Thoracic aorta (tissue), 2 donors: ENCODE measurements at places on chromosomes 4 and X.

DNA sequence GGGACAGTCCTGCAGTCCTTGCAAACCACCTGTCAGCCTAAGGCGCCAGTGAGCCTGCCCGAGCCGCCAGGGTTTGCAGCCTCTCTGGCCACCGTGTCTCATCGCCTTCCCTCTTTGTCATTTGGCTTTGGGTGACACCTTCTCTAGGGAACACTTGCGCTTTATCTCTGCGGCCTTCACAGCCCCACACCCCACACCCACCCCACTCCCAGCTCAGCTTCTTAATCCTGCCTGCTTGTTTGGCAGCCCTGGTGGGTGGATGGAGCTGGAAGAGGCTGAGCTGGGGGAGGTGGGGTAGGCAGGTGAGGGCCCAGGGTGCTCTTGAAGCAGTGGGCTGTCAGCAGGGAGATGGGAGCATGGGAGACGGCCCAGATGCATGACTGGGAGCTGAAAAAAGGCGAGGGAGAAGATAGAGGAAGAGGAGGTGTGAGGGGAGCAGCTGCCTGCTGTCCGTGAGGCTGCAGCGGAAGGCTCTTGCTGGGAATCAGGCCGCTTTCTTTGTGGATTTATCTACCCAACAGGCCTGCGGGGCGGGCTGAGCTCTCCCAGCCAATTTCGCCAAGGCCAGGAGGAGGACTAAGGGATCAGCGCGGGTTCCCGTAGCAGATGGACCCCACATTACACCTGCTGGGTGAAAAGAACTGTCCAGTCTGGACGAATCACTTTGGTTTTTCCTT lies 97.5 kb upstream of the STOX2 start:
- no peak for DNase-seq

GRCh38 chr4:151876381-151876988 lies 115.7 kb upstream of the GATB start:
- no peak for DNase-seq

DNA sequence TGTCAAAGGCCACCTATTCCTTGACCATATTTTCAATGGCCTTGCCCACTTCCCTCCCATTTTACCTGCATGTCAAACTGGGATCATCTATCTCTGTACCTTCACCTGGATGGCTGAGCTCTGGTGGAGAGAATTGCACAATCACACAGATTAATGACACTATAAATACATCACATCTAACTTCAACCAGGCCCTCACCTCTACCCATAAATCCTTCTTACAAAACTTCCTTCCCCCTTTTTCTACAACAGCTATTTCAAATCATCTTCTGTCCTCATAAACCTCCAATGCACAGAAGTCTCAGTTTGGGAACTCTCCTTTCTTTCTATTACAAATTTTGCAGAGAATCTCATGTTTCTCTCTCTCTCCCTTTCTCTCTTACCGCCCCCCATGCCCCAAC lies 9.2 kb downstream of the PALLD start:
- DNase-seq = no peak

GRCh38 chr4:10971800-10972401 lies 287.3 kb upstream of the CLNK start:
- DNase-seq = no peak

- no peak for DNase-seq
These were observed 257.6 kb downstream of the BCOR start for GRCh38 chrX:39840133-39840532.

DNA sequence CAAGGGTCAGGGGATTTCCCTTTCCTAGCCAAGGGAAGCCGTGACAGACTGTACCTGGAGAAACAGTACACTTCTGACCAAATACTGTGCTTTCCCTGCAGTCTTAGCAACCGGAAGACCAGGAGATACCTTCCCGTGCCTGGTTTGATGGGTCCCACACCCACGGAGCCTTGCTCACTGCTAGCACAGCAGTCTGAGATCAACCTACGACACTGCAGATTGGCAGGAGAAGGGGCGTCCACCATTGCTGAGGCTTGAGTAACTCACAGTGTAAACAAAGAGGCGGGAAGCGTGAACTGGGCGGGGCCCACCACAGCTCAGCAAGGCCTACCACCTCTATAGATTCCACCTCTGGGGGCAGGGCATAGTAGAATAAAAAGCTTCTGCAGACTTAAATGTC lies 48.7 kb upstream of the SRD5A3 start:
- DNase-seq = no peak

GRCh38 chr4:87849612-87850011 lies 16.8 kb downstream of the MEPE start:
- DNase-seq = no peak

- DNase-seq = no peak
These were observed 9.8 kb downstream of the CAPN6 start for GRCh38 chrX:111260451-111260850.

GRCh38 chr4:166293556-166293955 lies 420.5 kb downstream of the TLL1 start:
- DNase-seq = no peak

- DNase-seq = no peak
These were observed 59.6 kb upstream of the MXD4 start for GRCh38 chr4:2321279-2322196.

GRCh38 chr4:36039026-36039425 lies 205.3 kb downstream of the ARAP2 start:
- DNase-seq = no peak

GRCh38 chr4:10740891-10741620 lies 56.5 kb upstream of the CLNK start:
- DNase-seq = no peak

DNA sequence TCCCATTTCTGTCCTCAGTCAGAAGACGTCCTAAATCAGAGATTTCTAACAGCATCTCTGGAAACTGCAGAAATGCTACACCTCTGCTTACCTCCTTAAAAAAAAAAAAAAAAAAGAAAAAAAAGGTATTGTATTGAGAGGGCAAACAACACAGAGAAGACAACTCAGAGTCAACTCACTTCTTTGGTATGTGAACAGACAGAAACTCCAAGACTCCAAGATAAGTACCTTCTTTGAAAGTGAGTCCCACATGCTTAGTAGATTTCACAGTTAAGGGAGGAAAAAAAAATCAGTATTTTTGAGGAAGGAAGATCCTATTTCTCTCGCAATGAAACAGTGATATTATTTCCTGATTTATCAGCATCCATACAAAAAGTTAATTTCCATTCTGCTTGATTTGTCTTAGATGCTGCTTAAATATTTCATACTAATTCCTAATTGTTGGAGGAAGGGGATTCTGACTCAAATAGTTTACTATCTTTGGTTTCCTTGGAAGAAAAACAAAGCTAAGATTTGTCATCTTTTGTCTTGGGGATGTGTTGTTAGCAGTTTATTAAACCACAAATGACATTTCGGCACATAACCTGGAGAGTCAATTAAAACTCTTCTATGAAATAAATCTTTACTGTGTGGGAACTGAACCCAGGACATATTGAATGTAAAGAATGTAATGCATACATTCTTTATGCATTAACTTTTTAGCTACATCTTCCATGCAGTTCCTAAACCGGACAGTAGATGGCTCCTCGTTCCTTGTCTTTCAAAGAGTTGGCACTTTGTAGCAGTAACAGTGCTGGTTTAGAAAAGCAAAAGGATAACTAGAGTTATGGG lies 4.7 kb downstream of the RASGEF1B start:
- DNase-seq = no peak

- DNase-seq = no peak
These were observed 53.5 kb downstream of the HTRA3 start for GRCh38 chr4:8322794-8323704.

DNA sequence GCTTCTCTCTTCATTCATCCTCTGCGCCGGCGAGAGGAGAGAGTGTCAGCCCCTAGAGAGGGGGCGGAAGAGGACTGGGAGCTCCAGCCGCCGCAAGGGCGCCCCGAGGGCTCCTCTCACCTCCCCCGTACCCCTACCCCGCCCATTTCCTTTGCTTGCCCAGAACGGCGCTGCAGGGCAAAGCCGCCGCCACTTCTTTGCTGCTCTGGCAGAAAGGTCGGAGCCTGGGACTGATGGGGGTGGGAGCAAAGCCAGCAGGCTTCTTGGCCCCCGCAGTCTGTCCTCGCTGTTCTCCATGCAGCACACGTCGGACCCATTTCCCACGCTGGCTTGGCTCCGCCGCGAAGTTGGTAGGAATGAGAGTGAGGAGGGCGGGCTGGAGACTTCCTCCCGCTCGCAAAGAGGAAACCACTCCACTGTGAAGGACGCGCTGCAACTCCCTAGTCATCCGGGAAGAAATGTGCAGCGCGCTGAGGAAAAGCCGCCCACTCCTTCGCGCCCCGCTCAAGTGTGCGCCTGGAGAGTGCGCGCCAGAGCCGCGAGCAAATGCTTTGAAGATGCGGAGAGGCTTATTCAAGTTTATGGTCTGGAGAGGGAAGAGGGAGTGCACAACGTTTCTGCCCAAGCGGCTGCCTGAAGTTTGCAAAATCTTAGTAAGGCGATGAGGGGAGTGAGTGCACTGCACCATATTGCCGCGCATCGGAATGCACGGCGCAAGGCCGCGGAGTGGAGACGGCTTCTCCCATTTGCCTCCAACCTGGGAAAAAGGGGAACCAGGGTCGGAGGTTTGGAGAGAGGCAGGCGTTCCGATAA lies 2.8 kb upstream of the PCDH7 start:
- DNase-seq = no peak

DNA sequence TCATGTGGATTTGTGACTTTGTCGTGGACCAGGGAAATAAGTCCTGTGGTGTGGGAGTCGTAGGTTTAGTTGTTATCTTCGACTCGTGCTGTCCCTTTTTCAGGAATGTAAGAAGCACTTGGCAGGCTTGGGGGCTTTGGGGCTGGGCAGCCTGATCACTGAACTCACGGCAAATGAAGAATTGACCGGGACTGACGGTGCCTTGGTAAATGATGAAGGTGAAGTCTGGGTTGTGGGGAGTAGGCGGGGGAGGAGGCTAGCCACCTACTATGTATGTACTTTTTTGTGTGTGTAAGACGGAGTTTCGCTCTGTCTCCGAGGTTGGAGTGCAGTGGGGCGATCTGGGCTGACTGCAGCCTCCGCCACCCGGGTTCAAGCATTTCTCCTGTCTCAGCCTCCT lies 1.2 kb downstream of the TAF1 start:
- DNase-seq = no peak

DNA sequence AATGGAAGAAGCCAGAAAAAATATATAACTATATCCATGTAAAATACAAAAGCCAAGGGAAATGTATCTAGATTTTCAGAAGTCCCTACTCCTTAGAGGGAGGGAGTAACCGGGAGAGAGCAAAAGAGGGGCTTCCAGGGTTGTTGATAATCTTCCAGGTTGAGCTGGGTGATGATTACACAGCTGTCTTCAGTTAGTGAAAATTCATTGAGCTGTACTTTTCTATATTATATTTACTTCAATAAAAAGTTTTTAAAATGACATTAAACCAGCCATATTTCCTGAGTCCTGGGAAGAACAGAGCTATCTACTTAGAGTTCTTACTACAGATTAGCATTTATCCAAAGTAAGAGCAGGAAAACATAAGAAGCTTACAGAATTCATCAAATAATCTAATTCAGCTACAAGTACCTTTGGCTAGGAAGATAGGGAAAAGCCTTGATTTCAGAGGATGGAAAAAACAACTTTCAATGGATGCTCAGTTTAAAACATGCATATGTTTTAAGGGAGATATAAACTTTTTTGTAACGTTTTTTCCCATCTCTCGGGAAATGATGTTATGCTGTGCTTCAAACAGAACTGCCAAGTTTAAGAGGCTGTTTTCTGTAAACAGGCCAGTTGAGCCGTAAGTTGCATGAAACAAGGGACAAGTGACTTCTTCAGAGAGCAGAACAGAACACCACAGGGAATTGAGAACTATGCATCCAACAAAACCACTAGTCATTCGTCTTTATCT lies 204.6 kb downstream of the SCFD2 start:
- DNase-seq = no peak

DNA sequence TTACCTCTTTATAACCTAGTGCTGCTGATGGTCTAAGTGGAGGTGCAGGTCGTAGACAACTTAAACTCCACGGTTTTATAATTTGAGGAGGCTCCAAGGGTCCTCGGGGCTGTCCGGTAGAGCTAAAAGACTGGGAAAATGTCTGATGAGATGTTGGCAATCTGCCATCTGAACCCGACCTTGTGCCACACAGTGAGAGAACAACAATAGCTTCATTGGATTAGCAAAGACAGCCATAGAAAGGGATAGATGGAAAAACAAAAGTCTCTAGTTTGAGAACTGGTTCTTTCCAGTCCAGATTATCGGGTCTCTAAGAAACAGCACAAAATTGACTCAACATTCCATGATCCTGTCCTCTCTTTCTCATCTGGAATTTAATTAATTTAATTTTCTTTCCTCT lies 31.6 kb downstream of the CD40LG start:
- no peak for DNase-seq

GRCh38 chrX:47458528-47458927 lies 24.5 kb downstream of the ZNF41 start:
- no peak for DNase-seq

GRCh38 chr4:173489514-173489913 lies 40.5 kb downstream of the HAND2 start:
- no peak for DNase-seq

- DNase-seq = no peak
These were observed 31.2 kb upstream of the GYPA start for GRCh38 chr4:144171697-144172096.
